ENCODE measurements at places on chromosomes 4 and X. TPM values are rescaled to one million over a fixed set of nuclear protein-coding genes. Genes with fewer than 3 reads are reported as not detected.

GRCh38 chrX:148552775-148553174 lies 52.4 kb downstream of the AFF2 start:
- no peak for DNase-seq

DNA sequence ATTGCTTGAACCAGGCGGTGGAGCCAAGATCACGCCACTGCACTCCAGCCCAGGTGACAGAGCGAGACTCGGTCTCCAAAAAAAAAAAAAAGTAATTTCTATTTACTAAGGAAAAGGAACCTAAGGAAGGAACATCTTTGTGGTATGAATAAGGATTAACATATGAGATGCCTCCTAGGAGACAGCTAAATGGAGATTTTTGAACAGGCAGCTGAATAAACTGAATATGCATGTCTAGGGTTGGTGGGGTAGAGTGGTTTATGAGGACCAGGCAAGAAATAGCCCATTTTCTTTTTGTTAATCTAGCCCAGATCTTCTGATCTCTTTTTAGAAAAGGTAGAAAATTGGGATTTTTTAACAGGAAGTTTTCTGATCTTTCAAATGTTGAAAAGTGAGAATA lies 59.9 kb upstream of the TBC1D14 start:
- no peak for DNase-seq

GRCh38 chr4:162056990-162057389 lies 106.8 kb downstream of the FSTL5 start:
- DNase-seq, result no peak

GRCh38 chrX:39514801-39515200 lies 583.0 kb downstream of the BCOR start:
- no peak for DNase-seq

- no peak for DNase-seq
These were observed 10.8 kb downstream of the LARP7 start for GRCh38 chr4:112647785-112648184.

- DNase-seq, result no peak
These were observed 28.7 kb downstream of the SLC39A8 start for GRCh38 chr4:102316585-102316984.

GRCh38 chr4:119053245-119053644 lies 82.4 kb upstream of the MYOZ2 start:
- no peak for DNase-seq

DNA sequence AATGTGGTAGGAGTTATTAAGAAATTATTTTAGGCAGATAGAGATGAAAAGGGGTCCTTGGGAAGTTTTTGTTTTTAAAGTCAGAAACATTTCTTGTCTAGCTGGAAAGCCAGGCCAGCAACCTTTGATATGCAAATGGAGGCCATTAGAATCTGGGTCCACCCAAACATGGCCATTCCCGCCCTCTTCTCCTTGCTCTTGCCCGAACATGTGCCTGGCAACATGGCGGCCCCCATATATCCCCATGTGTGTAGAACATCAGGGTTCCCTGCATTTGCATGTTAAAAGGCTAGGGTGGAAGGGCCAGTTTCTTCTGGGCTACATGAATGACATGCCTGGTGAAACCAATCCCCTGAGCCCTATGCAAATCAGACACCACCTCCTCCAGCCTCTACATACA lies 80.7 kb upstream of the PLAC8 start:
- no peak for DNase-seq

- no peak for DNase-seq
These were observed 8.0 kb upstream of the CDKN2AIP start for GRCh38 chr4:183436417-183436816.

DNA sequence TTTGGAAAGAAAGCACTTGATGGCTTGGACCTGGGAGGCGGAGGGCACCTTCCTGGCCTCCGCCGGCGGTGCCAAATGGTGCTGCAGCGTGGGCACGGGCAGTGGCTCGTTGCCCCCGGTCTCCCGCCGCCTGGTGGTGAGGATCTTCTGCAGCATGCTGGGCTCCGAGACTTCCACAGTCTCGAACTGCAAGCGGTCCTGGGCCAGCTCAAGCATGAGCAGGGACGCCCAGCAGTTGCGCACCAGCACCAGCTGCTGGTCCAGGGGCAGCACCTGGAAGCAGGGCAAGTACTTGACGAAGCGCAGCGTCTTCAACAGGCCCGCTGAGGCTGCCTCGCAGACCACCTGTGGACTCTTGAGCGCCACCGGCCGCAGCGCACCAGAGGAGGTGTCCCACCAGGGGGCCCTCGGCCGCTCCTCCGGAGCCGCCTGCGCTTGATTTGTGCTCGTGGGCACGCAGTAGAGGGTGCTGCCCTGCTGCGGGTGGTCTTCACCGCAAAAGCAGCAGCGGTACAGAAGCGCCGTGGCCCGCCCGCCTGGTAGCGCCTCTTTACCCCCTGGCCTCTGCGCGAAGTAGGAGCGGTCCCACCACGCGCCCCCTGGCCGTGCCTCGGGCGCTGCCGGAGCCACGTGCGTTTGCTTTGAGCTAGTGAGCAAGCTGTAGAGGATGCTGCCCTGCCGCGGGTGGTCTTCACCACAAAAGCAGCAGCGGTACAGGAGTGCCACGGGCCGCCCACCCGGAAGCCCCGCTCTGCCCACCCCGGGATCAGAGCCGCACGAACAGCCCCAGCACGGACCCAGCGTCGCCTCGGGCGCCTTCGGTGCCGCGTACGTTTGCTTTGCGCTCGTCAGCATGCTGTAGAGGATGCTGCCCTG lies 689 bp downstream of the NR0B1 start:
- no peak for DNase-seq

DNA sequence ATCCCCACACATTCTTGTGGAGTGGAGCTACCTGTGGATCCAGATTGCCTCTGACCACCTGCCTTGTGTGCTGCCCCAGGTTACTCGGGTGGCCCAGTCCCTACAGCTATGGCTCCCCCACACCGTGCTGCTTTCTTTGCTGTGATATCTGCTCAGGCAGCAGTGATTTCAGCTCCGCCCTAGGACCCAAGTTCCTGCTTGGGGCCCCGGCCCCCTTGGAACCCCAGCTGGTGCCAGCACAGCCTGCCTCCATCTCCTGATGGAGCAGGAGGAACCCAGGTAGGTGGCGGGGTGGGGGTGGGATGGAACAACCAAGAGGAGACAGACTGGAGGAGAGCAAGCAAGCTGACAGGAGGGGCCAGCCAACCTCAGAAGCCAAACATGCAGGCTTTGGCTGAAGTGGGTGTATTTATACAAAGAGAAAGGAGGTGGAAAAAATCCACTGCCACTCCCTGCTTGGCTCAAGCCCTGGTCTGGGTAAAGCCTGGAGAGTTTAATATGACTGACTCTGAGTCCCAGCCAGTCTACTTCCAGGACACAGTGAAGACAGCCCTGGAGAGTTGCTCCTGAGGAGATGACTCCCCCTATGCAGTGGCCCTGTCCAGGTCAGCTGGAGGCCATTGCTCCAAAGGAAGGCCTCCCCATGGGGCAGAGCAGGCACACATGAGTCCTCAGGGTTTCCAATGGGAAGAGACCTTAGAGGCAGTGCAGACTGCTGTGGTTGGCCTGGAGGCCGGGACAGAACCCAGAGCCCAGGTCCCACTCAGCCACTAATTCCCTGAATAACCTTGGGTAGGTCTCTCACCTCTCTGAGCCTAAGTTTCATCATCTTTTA lies 197.1 kb upstream of the MAMLD1 start:
- DNase-seq, result no peak

DNA sequence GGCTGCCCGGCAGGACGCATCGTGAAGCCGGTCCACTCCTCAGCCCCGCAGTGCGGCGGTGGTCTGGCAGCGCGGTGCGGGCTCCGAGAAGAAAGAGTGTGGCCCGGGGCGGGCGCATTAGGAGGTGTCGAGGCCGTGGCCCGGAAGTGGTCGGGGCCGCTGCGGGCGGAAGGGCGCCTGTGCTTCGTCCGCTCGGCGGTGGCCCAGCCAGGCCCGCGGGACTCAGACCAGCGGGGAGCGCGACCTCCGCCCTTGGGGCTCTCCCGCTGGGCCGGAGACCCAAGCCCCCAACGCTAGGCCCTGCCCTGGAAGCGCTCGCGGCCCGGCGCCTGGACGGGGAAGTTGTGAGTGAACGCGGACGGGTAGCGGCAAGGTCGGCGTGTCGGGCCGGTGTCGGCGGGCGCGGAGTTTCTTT lies 60.0 kb downstream of the HS3ST1 start:
- no peak for DNase-seq

GRCh38 chr4:145565328-145565727 lies 53.9 kb upstream of the MMAA start:
- DNase-seq, result no peak

DNA sequence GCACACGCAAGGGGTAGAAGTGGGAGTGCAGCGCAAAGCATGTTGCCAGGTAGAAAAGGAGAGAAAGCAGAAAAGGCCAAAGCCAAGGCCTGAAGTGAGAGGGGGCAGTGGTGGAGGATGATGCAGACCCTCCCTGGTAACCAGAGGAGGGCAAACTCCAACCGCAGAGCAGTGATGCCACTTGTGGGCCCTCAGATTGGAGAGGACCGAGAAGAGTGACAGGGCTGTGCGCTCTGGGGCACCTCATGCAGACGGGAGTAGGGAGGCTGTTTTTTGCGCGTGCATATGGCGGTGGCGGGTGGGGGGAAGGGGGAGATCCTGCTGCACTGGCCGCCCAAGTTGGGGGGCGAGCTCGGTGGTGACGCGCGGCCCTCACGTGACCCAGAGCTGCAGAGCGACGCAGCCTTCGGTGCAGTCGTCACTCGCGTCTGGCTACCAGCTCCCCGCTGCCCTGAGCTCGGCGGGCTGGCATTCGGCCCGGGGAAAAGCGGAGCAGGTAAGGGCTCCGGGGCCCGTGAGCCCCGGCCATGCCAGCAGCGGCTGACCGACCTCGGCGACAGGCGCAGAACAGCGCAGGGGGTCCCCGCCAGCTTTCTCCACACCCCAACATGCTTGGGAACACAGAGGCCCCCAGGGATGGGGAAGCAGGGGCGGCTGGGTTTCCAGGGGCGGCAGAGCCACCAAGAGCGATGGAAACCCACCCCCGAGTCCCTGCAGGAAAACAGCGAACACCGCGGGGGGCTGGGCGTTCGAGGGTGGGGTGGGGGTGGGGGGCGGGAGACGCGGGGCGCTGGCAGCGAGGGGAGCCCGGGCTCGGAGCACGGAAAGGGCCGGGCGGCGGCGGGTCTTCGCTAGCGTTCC lies at the start of gene BEX3:
BEX3 (plus strand) TSS at position 421 of the 861 bp plus-strand sequence. CDS start 984 bp downstream, outside the sequence.
- DNase-seq, result peak; percentile 60

- DNase-seq, result no peak
These were observed 8.2 kb downstream of the VAMP7 start for GRCh38 chrX:155889328-155889727.

GRCh38 chrX:85244450-85245211 lies 840 bp downstream of the ZNF711 start:
- no peak for DNase-seq

- no peak for DNase-seq
These were observed 95.3 kb upstream of the IL1RAPL1 start for GRCh38 chrX:28491941-28492340.

DNA sequence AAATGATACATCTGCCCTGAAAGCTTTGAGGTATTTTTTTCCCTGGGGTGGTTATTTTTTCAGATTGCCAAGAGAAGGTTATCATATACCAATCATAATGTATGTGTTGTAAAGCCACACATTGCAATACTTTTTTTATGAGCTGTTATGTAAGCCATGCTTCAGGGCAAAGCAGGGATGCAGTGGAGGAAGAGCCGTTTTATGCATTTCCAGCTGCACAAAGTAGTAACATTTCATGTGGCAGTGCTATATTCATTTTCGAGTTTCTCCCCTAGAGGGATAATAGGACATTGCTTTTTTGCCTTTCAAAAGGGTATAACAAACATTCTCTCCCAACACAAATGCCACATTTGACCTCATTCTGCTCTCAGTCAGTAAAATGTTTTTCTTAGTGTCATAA lies 68.5 kb downstream of the GALNT7 start:
- DNase-seq, result no peak

GRCh38 chrX:87805829-87806490 lies 288.4 kb downstream of the KLHL4 start:
- DNase-seq, result peak; percentile 3

- DNase-seq, result no peak
These were observed 69.1 kb upstream of the UCP1 start for GRCh38 chr4:140637836-140638235.

- DNase-seq, result no peak
These were observed 13.3 kb downstream of the LRPAP1 start for GRCh38 chr4:3518941-3519340.

DNA sequence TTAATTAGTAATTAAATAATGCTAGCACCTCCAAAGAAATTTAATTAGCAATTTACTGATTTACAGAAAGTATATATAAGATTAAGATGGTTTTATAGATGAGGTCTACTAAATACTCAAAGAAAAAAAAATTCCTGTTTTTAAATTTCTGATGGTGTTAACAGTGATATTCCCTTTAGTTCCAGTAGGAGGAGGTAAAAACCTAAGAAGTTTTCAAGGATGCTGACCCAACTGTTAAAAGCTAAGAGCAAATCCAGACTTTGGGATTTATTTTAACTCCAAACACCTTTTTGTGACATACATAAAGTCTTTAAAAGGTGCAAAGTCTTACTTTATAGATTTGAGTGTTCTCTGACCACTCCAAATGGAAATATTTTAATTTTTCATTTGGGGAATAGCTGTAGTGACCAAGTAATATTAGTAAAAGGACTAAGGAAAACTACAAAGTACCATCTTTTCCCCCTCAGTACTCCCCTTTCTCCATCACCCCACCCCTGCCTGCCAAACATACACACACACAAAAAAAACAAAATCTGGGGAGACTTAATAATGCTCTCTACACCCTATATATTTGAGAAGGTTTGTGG lies 34.2 kb upstream of the CSN1S1 start:
- DNase-seq, result no peak

DNA sequence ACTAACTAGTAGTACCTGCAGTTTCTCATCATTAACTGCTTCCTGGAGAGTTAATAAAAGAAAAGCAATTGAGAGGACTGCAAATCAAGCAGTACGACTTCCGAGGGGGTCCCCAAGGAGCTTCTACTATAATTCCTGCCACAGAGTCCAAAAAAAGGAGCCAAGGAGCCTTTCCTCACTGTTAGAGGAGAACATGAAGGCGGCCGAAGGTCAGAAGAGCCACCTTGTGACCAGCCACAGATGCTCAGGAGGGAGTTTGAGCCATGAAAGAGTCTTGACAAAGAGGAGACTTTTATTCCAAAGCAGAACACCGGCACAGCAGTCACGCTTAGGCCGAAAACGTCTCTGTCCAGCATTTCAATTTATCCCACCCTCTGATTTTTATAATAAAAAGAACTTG lies 62.2 kb downstream of the RELL1 start:
- no peak for DNase-seq

Gene EGFL6
- total RNA-seq, result 0.11 TPM

Gene CNKSR2
- 0.33 TPM for total RNA-seq

Gene MAGEC1
- not detected for total RNA-seq

Gene TNIP3
- 0.49 TPM for total RNA-seq

Gene NPY2R
- total RNA-seq, result not detected

Gene MTNR1A
- not detected for total RNA-seq

Gene MAGED4B
- total RNA-seq, result 0.79 TPM

Gene MAGEC3
- 0.23 TPM for total RNA-seq

Gene PHEX
- total RNA-seq, result 0.07 TPM

Gene FHIP1A
- total RNA-seq, result 24.3 TPM

Gene GAB3
- total RNA-seq, result 23.4 TPM

Gene NIPAL1
- total RNA-seq, result 0.31 TPM

Gene GPM6B
- 1.2 TPM for total RNA-seq

Gene ARX
- not detected for total RNA-seq
